ENCODE measurements at places on chromosomes 7 and 10.

- DNase-seq, result no peak
Observed at GRCh38 chr10:129517680-129518057, 50.6 kb downstream of the MGMT start.

DNA sequence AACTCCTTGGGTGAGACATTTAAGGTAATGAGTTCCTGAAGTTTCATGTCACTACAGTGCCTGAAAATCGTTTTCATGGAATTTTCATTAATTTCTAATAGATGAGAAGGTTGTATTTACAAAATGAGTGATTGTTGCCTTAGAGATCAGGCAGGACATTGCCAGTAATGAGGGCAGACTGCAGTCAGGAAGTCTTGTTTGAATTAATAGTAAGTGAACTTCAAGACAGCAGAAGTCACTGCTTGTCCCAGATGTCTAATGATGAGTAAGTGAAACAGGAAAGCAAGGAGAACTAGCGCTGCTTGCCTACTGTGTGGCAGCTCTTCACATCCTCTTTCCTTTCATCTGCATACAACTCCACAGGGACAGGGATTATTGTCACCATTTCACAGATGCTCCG is 237.4 kb downstream of the BAMBI start:
- no peak for DNase-seq

GRCh38 chr7:156655251-156655650 is 14.7 kb downstream of the RNF32 start:
- DNase-seq, result no peak

DNA sequence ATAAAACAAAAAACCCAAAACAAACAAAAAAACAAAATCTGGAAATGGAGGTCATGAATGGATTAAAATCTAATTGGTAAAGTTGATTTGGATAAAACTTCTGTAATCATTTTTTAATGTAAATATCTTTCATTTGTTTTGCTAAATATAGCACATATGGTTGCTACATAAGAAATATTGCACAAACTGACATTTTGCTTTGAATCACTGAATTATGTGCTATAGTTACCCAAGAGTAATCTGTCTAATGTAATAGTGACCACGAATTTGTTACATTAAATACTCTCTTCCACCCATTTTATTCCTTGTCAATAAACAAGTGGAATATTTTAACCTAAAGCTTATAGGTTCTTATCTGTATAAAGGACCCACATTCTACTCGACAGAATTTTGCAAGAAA is 6.2 kb downstream of the CFAP58 start:
- no peak for DNase-seq

- DNase-seq, result peak; percentile 6
Observed at GRCh38 chr7:127900141-127900540, 131.1 kb downstream of the LRRC4 start.

GRCh38 chr10:31759124-31759798 is 169.4 kb downstream of the ARHGAP12 start:
- peak; percentile 95 for DNase-seq

DNA sequence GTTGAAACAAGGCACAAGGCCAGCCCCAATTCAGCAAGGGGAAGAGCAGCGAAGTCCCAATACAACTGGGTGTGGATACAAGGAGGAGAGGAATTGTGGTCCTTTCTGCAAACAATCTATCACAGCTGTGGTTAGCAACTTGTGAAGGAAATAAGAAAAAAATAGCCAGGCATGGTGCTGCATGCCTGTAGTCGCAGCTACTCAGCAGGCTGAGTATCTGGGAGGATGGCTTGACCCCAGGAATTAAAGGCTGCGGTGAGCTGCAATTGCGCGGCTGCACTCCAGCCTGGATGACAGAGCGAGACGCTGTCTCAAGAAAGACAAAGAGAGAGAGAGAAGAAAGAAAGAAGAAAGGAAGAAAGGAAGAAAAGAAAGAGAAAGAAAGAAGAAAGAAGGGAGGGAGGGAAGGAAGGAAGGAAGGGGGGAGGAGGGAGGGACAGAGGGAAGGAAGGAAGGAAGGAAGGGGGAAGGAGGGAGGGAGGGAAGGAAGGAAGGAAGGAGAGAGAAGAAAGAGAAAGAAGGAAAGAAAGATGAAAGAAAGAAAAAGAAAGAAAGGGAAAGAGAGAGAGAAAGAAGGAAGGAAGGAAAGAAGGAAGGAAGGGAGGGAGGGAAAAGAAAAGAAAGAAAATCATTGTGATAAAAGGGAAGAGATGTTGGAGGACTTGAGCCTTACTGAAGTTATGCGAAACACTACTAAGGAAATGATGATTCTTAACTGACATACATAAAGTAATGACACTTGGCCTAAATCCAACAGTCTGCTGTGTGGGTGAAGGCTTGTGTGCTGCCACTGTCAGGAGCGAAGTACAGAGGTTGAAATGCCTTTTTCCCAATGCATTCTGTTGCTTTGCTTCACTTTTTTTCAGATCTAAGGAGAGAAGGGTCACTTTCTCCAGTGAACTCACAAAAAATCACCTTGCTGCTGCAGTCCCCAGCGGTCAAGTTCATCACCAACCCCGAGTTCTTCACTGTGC is 117.0 kb upstream of the STK17A start:
- DNase-seq, result peak; percentile 80

- DNase-seq, result no peak
Observed at GRCh38 chr10:60384708-60385398, 4.8 kb downstream of the ANK3 start.

- DNase-seq, result no peak
Observed at GRCh38 chr7:38296059-38296857, 22.8 kb upstream of the TARP start.

- no peak for DNase-seq
Observed at GRCh38 chr7:373818-374705, 84.1 kb downstream of the FOXL3 start.

DNA sequence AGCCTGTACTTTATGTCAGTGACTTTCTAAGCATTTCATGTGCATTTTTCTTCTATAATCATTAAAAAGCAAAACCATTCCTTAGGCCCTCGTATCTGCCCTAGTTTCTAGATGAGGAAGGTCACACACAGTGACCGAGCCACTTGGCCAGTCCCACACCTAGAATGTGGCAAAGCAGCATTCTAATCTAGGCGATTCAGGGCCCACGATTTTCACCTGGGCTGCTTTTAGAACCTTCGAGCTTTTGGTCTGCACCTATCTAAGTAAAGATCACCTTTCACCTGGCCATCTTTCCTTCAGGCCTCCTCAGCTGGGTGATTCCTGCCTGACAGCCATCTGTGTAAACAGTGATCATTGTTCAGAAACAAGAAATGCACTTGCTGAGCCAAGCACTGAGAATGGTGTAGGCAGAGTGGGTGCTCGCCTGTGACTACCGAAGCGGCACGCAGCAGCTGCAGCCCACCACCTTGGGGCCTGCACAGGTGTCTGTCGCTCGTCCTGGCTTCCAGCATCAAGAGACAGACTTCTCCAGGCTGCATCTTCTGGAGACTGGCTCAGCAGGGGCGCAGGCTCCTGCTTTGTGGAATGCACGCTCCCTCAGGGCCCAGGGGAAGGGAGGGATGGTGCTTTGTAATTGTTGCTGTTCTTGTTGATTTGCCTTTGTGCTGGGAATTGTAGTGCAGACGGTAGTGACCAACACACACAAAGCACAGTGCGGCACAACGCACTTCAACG is 149.0 kb upstream of the INSYN2A start:
- DNase-seq, result no peak

DNA sequence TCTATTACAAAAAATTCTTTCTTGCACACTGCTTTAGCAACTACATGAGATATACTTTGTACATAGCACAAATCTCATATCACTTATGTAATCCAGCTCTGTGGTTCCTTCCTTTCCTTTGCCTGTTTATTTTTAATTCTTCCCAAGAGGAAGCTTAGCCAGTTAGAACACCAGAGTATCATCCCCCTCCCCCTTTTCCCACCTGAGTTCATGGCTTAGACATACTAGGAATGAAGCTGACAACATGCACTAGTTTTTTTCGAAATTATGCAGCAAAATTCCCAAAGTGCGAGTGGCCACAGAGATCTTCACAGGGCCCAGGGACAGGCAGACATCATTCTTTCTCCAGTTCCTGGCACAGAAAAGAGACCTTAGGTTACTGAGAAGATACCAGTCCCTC is 17.8 kb downstream of the CAV1 start:
- no peak for DNase-seq

DNA sequence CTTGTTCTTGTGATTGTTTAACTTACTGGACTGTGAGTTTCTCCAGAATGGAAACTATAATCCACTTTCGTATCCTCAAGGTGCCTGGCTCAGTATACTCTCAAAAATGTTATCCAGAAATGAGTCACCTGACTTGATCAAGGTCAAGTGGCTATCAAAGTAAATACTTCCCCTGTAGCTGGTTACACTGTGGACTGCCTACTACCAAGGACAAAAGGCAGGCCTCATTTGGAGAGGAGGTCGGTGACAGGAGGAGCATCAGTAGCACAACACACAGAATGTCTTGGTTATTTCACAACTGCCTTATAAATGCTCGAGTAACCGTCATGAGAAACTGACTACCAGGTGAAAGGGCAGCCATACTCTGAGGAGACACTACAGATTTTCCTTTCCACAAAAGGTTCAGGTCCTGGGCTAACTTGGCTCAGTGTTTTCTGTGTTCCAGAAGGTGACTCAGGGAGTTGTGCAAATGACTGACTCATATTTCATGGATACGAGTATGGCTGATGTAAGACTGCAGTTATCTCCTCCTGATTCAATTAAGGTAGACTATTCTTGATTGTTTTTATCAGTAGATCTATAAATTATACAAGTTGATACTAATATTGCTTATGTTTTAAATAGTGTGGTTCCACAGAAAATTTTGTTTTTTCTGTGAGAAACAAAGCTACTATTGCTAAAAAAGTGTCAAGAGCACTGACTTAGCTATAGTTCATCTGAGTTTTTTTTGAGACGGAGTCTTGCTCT is 4.2 kb upstream of the CCNY start:
- peak; percentile 80 for DNase-seq

GRCh38 chr10:78740976-78741915 is 327.5 kb upstream of the ZMIZ1 start:
- DNase-seq, result peak; percentile 32

Data from small intestine (tissue), 16 donors.